ENCODE measurements at places on chromosomes 1 and 21.

GRCh38 chr1:209648346-209648745 lies 3.9 kb downstream of the LAMB3 start:
- DNase-seq, result no peak

DNA sequence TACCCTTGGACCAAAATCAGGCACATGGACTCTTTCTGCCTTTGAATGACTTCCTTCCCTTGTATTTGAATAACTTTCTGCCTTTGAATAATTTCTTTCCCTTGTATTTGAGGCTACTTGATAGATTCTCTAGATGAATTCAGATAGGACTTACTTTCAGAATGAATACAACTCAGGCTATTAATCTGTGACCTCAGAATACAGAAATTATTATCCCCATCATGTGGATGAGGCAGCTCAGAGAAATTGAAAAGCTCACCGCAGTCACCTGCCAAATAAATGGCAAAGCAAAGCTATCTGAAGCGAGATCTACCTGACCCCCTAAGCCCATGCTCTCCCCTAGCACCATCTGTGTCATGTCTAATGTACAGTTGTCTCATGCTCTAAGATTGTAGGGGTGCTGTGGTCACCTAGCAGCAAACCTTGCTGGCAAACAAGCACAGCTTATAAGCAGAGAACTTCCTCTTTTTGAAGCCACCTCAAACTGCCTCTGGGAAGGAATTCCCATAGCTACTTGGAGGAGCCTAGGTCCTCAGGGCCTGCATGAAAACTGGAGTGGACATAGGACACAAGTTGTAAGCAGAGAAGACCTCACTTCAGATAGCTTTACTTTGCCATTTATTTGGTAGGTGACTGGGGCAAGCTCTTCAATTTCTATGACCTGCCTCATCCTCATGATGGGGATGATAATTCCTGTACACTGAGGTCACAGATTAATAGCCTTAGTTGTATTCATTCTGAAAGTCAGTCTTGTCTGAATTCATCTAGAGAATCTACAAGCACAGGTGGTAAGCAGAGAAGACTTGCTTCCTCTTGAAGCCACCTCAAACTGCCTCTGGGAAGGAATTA lies 66.1 kb downstream of the FASLG start:
- no peak for DNase-seq

- no peak for DNase-seq
Observed at GRCh38 chr1:9152535-9152934, 23.6 kb upstream of the GPR157 start.

GRCh38 chr1:37047542-37047941 lies 13.2 kb upstream of the GRIK3 start:
- no peak for DNase-seq

- no peak for DNase-seq
Observed at GRCh38 chr1:22796642-22797041, 86.0 kb downstream of the EPHB2 start.

DNA sequence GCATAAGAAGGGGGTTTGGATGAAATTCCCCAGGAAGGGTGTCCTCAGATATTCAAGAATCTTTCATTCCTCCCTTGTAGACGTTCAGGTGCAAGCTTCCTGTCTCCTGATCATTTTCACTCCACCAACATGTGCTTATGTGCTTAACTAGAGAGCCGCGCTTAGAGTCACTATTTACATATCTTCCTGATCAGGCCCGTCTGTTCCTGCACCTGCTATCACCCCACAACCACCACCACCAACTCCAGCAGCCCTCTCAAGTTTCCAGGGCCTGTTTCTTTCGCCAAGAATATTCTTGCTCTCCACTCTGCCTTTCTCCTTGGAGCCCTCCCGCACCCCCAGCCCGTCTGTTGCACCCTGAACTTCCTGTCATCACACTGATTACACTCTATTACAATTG lies 113.4 kb downstream of the SPSB1 start:
- DNase-seq, result no peak

GRCh38 chr1:35925741-35926140 lies 5.2 kb upstream of the AGO3 start:
- DNase-seq, result no peak

- DNase-seq, result no peak
Observed at GRCh38 chr1:155010211-155010918, 7.8 kb downstream of the ZBTB7B start.

DNA sequence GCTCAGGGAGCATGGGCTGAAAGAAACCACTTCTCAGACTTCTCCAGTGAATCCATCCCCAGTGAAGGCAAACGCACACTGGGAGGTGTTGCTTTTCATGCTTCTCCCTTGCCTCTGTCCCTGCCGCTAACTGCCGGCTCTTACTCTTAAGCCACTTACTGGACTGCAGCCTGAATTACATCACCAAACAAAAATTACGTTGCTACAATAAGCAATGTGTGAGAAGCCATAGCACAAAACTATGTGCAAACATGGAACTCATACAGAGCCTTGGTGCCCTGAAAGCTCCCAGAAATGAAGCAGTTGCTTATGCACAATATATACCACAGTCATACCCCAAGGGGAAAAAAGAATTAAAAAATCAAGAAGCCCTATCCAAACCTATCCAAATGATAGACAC lies 375.2 kb downstream of the KCNH1 start:
- no peak for DNase-seq

DNA sequence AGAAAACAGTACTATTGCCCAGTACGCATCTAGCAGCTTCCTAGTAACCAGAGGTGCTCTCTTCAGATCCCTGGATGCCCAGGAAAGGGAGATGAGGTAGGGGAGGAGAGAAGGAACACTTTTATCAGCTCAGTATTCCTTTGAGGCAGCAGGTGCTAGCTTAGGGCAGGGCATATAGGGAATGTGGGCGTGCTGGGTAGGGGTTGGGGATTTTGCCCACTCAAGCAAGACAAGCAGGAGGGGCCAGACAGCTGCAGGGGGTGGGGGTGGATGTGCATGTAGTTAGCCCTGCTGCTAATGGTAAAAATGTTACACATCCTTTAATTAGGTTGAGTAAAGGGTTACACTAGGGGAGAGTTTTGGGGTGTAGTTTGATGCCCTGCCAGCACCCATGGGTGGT lies 18.1 kb upstream of the AVPR1B start:
- no peak for DNase-seq

GRCh38 chr1:51549016-51549619 lies 30.1 kb upstream of the EPS15 start:
- DNase-seq, result no peak

GRCh38 chr1:5757187-5757805 lies 234.9 kb downstream of the NPHP4 start:
- DNase-seq, result no peak

DNA sequence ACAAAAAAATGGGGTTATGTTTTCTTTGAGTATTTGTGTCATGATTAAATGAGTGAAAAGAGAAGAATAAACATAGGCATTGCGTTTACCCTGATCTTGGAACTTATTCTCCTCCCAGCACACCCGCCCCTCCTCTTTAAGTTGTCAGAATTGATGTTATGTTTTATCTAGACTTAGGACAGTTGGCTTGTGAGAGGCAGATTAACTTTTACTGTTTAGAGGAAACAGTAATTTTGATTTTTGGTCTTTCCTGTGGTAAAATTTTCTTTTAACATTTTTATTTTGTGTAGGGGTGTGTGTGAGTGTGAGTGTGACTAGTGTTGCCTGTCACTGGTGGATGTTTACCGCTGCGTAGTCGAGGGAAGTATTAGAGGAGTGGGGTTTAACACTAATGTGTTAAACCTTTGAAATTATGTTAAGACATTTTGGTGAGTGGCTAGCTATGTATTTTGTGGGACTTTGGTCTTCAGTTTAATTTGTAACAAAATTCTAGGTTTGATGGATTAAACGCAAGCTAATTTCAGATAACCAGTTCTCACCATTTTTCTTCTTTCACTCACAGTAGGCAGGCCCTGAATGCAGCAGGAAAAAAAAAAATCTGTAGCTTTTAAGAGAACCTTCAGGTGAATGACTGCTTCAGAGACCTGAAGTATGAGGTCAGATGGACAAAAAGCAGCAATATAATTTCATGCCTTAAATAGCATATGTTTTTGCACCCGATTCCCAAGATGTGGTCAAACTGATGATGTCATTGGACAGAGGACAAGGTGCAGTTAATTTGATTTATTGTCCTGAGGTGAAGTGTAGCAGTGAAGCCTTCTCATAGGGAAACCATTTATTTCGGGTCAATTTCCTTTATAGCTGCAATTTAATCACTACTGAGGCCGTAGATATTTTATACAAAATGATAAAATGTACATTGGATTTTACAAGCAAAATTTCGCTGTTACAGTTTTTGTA lies 2.7 kb downstream of the POU2F1 start:
- no peak for DNase-seq
